ENCODE measurements at places on chromosomes 16 and 17.

GRCh38 chr17:44785921-44786320 is 27.1 kb downstream of the ADAM11 start:
- DNase-seq, result no peak

DNA sequence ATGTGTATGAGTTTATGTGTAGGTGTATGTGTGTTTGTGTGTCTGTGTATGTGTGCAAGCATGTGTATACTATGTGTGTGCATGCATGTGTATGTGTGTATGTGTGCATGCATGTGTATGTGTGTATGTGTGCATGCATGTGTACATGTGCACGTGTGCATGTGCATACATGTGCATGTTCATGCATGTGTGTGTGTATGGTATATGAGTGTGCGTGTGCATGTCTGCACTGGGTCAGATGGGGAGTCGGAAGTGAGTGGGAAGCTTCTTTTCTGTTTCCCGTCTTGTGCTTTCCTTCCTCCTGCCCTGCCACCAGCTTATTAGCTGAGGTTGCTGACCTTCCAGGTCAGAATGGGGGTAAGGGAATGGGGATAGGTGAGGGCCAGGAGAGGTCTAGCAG is 174.7 kb downstream of the MAP2K4 start:
- DNase-seq, result no peak

DNA sequence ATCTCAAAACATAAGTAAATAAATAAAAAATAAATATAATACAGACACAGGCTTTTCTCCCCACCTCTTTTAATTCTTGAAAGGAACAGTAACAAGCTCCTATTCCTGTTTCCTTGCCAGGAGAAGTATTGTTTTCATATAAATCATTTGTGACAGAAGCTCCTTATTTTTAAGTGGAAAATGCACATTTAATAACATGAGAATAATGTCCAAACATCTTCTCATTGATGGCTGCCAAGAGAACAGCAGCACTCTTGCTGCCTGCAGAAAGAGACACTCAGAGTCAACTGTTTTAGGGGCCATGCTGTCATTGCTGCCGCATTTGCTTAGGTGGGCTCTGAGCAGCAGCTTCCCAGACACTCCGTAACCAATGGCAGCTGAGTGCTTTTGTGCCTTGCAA is 580.1 kb downstream of the WWOX start:
- no peak for DNase-seq

DNA sequence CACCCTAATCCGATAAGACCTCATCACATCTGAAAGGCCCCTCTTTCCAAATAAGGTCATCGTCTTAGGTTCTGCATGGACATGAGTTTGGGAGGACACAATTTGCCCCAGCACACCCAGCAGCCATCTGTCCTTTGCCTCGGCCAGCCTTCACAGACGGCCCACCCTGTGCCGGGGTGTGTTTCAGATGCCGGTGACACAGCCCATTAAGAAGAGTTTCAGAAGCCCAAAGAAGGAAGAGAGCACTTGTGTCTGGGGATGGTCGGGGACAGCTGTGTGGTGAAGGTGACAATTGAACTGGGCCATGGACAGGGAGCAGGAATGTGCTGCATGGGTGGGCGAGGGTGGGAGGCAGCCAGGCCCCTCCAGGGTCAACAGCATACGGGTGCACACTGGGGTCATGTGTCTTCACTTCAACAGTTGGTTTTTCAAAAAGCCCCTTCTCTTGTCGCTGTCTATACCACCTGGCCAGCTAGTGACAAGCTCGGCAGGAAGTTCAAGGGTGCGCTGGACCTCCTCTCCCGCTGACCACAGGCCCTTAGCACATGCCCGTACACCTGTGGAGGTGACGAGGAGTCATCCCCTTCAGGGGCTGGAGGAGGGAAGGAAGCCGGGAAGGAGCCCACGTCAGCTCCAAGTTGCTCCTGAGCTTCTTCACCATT is 183.1 kb downstream of the C16orf95 start:
- no peak for DNase-seq

- no peak for DNase-seq
Measured at GRCh38 chr17:77098884-77099545, 41.8 kb upstream of the SEC14L1 start.

DNA sequence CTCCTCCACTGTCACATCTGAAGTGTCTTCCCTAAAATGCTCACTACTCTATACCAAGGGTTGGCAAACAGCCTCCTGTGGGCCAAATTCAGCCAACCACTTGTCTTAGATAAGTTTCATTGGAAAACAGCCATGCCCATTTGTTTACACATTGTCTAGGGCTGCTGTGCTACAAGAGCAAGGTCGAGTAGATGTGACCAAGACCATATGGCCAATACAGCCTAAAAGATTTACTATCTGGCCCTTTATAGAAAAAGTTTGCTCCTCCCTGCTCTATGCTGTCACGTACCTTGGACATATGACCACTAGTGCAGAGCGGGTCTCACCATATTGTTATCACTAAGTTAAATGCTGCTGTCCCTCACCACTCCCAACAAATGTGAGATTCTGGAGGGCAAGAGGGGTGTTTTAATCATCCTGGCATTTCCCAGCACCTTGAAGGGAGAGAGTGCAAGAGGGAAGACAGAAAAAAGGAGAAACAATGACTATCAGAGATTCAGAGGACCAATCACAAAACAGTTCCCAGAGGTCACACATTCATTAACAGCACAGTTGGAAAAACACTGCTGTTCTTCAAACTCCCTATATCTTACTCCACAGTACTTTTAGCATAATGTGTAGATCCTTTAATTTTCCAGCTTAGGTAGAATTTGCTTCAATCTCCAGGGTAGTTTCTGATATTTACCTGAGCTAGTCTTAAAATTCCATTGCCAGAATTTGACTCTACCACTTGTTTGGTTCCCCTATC is 13.2 kb downstream of the LSM12 start:
- no peak for DNase-seq

- no peak for DNase-seq
Measured at GRCh38 chr17:80425835-80426426, 11.0 kb downstream of the ENDOV start.

- no peak for DNase-seq
Measured at GRCh38 chr16:73185737-73186136, 137.8 kb upstream of the ZFHX3 start.
